KG1 (cell line): ENCODE measurements at places on chromosomes 11 and 22.

DNA sequence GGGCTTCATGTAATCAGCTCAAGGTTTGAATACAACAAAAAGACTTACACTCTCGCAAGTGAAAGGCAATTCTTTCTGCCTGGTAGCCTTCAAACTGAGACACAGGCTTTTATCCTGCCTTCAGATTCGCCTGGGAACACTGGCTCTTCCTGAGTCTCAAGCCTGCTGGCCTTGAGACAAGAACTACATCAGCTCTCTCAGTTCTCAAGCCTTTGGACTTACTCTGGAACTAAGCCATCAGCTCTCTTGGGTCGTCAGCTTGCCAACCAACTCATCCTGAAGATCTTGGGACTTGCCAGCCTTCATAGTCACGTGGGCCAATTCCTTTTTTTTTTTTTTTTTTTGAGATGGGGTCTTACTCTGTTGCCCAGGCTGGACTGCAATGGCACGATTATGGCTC is 35.7 kb upstream of the LRRC10B start:
- no peak for DNase-seq

DNA sequence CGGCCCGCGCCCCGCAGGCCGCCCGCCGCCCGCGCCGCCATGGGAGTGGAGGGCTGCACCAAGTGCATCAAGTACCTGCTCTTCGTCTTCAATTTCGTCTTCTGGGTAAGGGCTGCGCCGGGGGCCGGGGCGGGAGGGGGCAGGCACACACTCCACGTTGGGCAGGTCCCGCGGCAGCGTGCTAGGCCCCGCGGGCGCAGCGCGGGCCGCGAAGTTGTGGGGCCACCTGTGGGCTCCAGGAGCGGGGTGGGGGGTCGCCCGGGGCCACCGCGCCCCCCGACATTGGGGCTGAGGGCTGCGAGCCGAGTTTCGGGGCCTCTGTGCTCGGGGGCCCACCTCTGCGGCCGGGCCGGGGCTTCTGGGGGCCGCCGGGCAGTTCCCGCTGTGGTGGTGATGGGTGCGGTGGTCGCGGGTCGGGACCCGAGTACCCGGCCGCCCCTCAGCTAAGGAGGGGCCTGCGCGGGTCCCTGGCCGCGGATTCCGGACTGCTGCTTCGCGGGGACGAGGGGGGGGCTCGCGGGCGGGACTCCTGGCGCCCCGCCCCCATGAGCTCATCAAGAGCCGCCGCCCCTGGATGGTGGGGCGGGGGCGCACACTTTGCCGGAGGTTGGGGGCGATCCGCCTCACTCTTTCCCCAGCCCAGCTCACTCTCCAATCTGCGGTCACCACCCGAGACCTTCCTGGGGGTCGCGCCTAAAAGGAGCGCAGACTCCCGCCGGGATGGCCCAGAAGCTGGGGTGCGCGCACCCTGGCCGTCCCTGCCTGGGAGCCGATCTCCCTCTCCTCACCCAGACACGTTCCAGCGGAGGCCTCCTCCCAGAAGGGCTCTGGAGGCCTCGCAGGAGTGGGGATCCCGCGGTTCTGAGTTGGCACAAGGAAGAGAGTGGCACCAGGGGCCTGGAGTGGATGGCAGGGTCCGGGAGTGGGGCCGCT is 667 bp downstream of the CD81 start:
- peak; percentile 26 for DNase-seq

DNA sequence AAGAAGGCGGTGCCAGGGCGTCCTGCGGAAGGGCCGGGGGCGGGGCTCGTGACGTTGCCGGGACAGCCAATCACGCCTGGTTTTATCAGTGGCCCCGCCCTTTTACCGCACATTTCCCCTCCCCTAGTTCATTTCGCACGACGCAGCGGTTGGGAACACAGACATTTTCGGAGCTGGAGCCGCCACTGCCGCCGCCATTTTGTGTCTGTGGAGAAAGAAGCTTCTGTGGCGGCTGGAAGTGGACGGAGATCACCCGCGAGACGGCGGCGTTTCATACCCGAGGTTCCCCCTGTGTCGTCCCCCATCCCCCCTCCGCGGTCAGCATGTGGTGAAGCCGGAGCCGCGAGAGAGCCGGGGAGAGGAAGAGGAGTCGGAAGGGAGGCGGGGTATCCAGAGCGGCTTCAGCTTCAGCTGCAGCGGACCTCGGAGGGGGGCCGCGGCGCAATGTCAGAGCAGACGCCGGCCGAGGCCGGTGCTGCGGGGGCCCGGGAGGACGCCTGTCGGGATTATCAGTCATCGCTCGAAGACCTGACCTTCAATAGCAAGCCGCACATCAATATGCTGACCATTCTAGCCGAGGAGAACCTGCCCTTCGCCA is at the start of gene PCF11:
Gene PCF11 (plus strand): TSS at position 136 of the 598 bp plus-strand sequence. CDS start 309 bp downstream, at position 445.
- peak; percentile 77 for DNase-seq

DNA sequence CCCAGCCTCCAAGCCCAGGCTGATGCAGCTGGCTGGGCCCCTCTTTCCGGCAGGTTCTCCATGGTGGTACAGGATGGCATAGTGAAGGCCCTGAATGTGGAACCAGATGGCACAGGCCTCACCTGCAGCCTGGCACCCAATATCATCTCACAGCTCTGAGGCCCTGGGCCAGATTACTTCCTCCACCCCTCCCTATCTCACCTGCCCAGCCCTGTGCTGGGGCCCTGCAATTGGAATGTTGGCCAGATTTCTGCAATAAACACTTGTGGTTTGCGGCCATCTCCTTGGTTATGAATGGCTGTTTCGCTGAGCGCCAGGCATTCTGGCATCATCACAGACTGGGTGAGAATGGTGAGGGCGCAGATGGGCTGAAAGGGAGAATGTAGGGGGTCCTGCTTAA is 3.6 kb downstream of the PRDX5 start:
- DNase-seq: no peak

DNA sequence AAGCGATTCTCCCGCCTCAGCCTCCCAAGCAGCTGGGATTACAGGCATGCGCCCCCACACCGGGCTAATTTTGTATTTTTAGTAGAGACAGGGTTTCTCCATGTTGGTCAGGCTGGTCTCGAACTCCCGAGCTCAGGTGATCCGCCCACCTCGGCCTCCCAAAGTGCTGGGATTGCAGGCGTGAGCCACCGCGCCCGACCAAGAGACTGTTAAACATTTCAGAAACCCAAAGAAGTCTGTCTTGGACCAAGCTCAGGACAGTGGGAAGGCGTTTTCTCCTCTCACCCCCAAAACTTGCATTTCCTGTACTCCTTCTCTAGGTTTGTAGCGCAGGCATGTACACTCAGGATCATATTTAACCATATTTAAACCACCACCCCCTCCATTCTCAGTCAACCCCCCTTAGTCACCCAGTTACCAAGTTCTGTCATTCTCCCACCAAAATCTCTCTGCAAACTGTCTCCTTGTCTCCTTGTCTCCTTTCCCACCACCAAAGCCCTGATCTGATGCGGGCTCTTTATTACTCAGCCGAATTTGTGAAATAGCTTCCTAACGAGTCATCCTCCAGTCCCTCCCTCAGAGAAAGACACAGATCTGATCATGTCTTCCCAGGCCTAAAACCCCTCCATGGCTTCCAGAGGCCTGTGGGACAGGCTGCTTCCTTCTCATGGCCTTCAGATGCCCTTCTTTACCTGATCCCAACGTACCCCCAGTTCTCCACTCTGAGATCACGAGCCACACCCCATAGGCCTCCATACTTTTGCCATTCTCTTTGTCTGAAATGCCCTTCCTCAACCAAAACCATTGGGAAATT is 29.0 kb upstream of the CREB3L1 start:
- no peak for DNase-seq

- no peak for DNase-seq
Measured at GRCh38 chr11:20881328-20882079, 212.1 kb downstream of the NELL1 start.

GRCh38 chr11:122764371-122765090 is 73.8 kb upstream of the CRTAM start:
- DNase-seq: no peak

DNA sequence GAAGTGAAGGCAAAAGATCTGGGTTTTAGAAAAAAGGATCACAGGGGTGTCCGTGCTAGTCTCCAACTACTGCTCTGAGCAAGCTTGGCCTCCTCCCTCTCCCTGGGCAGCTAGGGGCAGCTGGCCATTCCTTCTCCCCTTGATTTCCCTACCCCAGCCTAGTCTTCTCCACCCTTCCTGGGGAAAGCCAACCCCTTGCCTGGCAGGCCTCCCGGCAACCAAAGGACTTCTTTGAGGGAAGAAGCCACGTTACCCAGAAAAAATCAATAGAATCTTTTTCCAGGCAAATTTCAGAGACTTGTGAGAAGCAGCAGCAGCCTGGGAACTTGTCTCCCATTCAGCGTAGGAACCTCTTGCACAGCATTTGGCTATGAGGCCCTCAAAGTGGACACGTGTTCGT is 91.5 kb downstream of the MIAT start:
- no peak for DNase-seq

DNA sequence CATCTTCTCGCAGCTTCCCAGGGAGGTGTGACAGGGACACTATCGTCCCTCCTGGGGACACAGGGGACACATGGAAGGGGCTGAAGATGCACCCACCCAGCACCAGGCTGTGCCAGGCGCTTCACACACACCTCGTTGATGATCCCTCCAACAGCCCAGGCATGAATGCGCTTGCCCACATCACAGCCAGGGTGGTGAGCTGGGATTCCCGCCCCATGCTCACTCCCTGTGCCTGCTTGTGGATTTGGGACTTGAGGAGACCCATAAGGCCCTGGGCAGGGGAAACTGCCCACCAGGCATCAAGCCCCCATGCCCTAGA is 57.8 kb downstream of the OTOG start:
- no peak for DNase-seq

DNA sequence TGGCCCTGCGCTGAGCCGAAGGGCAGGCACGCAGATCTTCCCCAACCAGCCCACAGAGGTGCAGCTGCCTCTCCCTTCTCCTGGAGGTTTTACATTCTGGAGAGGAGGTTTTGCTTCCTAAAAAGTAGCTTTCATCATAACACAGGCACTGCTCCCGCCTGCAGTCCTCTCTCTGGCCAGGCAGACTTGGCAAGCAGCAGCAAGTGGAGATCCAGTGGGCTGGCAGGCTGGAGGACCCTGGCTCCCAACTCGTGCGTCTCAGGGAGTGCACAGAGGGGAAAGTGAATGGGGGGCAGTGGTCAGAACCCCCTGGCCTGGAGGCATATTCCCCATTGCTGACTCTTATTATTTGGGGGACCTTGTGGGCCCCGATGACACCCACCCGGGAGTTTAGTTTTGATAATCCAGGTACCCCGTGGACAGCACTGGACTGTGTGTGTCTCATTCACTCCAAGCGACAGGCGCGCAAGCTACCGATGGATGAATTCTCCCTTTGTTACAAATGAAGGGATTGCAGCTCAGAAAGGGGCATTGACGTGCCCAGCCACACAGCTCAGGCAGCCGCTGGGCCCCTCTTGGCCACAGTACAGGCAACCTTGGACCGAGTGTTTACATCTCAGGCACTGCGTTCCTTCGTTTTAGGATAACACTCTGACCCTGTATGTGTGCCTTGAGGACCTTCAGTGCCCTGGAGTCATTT is 1223.9 kb downstream of the BRD1 start:
- no peak for DNase-seq

DNA sequence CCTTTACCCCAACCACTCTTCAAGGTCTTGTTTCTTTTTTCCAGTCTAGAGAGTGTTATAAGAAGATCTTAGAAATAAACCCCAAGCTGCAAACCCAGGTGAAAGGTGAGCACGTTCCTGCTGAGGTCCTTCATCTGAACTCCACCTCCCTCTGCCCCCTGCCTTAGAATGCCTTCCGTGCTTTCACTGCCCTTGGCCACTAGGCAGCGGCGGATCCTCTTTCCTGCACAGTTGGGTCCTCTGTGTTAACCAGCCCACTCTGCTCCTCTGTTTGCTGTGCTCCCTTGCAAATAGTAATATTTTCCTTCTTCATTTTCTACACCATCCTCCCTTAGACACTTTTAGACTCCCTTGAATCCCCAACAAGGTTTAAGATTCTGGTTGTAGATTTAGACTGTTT is 24.3 kb downstream of the TTC12 start:
- DNase-seq: no peak

DNA sequence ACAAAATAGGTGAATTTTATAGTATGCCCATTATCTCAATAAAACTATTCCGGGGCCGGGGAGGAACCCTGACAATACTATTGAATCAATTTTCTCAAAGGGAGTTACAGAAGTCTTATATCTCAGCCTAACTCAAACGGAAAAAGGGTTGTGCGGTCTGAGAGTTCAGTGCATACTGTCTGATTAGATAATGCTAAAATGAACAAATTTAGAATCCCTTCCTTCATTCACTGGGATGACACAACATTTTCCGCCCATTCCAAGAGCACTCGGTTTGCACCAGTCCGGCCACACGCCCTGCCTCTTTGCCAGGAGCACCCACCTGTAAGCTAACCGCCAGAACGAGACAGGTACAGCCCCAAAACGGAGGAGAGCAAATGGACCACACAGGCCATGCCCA is 50.0 kb upstream of the NFRKB start:
- no peak for DNase-seq

DNA sequence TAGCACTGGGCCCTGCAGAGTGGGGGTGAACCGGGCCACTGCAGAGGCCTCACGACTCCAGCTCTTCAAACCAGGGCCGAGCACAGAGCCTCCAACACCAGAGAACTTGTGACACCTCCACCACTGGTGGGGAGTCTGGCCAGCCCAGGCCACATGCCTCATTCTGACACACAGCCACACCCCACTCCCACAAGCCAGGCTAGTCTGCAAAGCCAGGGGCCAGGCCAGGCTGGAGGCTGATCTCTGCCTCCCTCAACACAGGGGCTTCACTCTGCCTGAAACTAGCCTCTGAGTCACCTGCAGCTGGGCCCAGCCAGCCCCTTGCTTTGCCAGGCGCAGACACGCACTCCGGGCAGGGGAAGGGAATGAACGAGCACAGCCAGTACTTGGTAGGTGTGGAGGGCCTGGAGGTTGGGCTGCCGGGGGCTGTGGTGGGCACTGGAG is 102.9 kb downstream of the MED15 start:
- DNase-seq: no peak

DNA sequence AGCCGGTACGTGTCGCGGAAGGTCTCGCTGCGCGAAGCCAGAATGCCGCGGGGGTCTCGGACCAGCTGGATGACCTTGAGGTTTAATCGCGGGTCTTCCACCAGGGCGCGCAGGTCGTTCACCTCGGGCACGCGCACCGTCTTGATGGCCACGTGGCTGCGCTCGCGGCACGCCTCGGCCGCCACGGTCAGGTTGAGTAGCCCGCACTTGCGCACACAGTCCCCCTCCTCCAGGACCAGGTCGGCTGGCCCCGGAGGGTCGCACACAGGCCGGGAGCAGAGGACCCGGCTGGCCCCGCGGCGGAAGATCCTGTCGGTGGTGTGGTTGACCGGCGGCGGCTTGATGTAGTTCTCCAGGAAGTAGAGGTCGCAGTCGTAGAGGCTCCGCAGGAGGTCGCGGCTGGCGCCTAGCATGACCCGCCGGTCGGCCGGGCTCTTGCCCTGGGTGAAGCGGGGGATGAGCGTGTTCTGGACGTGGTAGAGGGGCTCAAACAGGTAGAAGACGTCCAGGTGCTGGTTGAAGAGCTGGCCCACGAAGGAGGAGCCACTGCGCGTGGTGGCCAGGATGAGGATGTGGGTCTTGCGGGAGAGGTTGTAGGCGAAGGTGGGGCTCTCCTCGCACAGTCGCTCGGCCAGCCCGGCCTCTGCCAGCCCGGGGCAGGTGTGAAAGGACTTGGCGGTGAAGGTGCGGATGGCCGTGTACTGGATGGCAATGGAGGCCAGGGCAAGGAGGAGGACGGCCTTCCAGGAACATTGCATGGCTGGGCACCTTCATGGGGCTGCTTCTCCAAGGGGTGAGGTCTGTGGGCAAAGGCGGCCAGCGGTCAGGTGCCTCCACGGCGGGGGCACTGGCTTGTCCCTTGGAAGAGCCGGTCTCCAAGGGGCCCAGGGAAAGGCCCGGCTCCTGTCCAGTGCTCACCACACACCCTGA is 15.0 kb downstream of the CHST1 start:
- no peak for DNase-seq
